ENCODE measurements at places on chromosomes 3 and 15.

- no peak for DNase-seq
These were observed 93.8 kb downstream of the FHIT start for GRCh38 chr3:61157414-61157813.

- DNase-seq, result no peak
These were observed 40.1 kb downstream of the CDCP1 start for GRCh38 chr3:45105855-45106671.

- no peak for DNase-seq
These were observed 220.2 kb upstream of the COL8A1 start for GRCh38 chr3:99418209-99418635.

DNA sequence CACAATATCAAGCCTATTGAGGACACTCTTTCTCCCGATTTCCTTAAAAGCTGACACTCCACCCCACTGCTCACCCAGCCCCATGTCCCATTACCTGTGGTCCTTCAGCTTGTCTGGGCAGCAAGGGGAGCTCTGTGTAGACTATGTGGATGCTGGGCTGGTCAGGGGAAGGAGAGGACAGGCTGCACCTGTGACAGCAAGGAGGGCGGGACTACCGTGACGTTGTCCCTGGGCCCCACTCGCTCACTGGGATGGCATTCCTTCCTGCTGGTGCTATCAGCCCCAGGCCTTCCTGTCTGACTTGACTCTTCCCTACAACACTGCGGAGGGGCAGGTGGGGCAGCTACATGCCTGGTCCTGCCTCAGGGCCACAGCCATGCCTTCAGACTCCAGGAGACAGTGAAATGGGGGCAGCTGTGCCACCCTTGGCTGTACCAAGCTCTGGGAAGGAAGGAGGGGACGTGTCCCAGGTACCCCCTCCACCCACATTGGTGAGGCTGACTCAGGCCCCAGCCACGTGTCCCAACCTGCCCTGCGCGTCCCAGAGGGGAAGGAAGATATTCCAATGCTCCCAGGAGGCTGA is at the start of gene TMEM40:
Gene TMEM40 (minus strand): TSS at position 163 of the 583 bp plus-strand sequence. CDS start 9,427 bp downstream, outside the sequence.
- no peak for DNase-seq

DNA sequence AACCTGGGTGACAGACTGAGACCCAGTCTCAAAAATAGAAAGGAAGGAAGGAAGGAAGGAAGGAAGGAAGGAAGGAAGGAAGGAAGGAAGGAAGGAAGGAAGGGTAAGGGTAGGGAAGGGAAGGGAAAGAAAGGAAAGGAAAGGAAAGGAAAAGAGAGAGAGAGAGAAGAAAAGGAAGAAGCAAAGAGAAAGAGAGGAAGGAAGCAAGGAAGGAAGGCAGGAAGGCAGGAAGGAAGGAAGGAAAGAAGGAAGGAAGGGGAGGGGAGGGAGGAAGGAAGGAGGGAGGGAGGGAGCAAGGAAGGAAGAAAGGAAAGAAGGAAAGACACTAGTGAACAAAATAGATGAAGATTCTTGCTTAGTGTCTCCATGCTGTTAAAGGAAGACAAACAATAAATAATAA is 129.1 kb downstream of the SHQ1 start:
- no peak for DNase-seq

DNA sequence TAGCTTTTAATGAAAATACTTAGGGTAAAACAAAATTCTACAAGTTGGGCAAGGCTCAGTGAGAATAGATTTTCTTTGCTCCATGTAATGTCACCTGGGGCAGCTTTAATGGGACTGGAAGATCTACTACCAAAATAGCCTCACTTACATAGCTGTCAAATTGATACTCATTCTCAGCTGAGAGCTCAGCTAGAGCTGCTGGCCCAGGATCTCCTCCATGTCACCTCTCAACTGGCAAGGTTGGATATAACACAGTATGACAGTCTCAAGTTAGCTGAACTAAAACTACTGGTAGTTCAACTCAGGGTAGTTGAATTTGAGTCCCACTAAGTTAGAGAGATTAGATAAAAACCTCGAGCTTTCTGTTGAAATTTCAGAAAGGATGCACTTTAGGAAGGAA is 218.5 kb upstream of the PLSCR5 start:
- DNase-seq, result no peak

DNA sequence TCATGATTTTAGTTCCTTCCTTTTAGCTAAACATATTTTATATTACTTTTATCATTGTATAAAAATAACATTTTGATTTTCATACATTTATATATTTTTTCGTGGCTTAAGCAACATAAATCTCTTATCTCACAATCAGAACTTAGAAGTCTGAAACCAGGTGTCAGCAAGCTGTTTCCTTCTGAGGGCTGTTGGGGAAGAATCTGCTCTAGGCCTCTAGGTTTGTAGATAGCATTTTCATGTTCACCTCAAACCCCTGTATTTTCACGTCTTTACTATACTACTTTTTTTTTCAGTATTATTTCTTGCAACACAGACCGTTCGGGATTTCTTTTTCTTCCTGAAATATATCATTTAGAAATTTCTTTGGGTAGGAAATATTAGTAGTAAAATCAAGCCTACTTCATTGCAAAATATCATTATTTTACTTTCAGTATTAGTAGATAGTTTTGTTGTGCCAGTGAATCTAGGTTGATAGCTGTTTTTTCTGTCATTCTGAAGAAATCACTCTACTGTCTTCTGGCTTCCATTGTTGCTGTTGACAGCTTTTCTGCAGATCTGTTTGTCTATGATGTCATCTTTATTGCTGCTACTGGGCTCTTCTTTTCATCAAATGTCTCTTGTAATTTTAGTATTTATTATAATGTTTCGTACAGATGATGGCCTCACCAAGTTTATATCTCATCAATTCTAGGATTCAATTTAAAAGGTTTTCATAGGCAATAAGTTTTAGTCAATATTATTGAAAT is 756.3 kb downstream of the VGLL3 start:
- DNase-seq, result no peak

- no peak for DNase-seq
These were observed 55.7 kb downstream of the UNC13C start for GRCh38 chr15:54033869-54034458.
